ENCODE measurements at places on chromosomes 7 and 10.

DNA sequence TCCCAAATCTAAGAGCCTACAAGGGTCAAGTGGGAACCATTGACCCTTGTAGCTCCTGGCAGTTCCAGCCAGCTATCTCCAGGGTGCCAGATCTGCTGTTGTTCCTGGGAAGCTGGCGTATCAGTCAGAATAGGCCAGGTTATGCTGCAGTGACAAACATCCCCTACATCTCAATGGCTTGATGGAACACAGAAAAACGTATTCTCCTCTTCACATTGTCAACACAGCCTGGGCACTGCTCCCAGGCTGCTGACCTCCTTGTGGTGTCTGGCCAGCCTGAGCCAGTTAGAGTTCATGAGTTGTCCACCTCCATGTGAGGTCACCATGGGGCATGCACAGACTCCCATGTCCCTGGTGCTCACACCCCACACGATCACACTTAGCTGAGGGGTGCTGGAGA is 9.5 kb upstream of the TNRC18 start:
- no peak for DNase-seq

GRCh38 chr10:20990604-20991003 is 93.5 kb upstream of the NEBL start:
- no peak for DNase-seq

- no peak for DNase-seq
Measured at GRCh38 chr7:94060752-94061151, 56.6 kb upstream of the BET1 start.

GRCh38 chr10:5538446-5538845 is 13.7 kb downstream of the CALML3 start:
- no peak for DNase-seq

DNA sequence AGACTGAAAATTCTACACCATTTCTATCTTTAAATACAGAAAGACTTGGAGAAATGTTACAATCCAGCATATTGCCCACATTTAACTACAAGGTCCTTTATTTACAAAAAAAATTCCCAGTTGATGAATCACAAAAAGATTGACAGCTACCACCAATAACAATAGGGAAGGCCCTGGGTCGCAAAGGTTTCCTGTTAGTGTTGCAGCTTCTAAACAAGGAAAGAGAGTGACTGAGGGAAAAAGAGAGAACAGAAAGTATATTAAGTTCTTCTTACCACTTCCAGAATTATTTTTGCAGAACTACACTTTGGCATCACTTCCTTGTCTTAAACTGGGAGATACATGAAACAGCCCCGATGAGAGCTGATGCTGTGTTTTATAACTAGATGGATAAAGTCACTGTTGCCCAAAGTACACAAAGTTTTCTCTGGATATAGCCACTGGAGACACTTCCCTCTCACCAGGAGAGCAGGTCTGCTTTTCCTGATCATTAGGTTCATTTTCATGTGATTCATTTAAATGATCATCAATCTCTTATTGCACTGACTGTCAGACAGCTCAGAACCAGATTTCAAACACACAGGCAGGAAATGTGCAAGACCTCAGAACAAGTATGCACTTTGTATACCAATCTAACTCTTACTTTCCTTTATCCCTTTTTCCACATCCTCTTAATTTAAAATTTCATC is 57.0 kb downstream of the SHTN1 start:
- no peak for DNase-seq

- no peak for DNase-seq
Measured at GRCh38 chr10:12547301-12547771, 198.0 kb downstream of the CAMK1D start.

GRCh38 chr10:78972160-78972946 is 96.4 kb upstream of the ZMIZ1 start:
- DNase-seq = no peak

DNA sequence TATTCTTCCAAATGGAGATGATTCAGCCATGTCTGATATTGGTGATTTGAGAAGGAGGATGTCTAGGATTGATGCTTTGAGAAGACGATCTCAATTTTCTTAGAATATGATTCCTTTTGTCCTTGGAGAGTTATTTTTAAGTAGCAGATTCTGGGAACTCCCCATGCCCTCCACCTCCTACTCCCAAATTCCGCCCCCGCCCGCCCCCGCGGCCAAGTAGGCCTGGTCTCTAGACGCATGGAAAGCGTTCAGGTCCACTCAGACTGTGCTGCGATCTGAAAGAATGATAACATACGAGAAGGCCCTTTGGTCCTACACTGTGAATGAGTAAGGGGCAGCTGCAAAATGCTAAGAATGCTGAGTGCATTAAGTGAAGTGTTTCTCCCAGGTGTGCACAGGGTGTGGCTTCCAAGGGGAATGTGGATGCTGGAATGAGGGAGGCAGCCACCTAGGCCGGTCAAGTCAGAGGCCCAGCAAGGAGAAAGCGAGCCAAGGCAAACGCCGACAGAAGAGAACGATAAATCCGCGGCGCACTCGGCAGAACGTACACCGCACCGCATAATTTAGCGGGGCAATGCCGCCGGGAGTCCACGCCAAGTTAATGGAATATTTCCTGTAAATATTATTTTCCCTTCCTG is 142.3 kb downstream of the PRPF18 start:
- no peak for DNase-seq

- DNase-seq = no peak
Measured at GRCh38 chr7:155979566-155979965, 167.3 kb upstream of the SHH start.

- no peak for DNase-seq
Measured at GRCh38 chr10:15259136-15259535, 90.6 kb upstream of the NMT2 start.

DNA sequence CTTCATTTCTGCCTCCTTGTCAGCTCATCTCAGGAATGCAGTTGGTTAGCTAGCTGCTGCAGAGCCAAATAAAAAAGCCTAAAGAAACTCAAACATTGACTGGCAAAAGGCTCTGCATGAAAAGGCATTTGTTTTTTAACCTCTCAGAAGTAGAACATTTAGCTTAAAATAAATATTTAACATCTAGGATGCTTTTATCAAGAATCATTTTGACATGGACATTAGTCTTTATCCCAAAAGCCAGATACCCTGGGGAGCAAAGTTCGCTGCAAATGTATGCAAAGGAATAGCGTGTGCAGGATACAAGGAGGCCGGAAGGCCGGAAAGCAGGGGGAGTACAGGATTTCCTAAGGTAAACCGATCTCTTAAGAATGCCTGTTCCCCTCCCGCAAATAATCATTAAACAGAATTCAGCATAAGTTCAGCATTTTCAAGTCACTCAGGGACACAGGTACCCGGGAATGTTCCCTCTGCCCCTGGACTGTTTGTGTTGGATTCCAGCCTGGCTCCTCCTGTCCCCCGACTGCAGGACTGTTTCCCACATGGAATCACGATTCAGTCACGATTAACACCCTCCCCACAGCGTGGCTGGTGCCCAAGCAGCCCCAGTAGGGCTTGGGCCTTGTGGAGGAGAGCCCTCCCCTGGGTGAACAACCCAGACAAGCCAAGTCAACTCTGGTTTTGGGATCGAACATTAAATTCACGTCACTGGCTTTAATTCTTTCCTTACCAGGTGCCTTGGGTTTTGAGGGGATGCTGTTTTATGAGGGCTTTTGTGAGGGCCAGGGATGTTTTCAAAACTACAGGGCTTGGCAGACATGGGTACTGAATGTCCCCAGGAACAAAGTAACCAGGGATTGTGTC is 97.8 kb downstream of the HIPK2 start:
- no peak for DNase-seq

DNA sequence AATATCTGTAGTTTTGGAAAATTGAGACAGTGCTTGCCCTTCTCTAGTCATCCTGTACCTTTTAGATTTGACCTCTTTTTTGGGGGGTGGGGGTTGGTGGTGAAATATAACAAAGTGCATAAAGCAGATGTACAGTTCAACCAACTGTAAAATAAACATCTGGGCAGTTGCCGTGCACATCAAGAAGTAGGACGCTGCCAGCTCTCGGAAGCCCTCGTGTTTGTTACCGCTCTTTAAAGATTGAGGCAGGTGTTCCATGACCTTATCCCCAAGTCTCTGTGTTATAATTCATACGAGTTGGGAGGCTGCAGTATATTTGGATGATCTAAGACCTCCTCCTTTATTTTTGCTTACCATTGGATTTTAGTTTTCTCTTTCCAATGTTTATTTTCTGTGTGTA is 55.1 kb downstream of the SDK1 start:
- no peak for DNase-seq

DNA sequence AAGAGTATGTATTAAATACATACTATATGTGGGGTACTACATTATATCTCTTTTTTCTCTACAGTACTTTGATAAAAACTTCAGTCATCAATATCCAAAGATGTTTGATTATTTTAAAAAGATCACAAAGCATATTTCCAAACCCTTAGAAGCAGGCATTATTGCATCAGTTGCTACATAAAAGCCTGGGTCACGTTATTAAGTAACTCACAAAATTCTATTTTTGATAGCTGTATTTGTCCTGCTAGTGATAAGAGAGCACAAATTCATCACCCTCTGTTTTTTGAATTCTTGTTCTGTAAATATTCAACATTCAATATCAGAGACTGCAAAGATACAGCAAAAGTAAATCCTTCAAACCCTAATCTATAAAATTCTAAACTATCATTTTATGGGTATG is 30.0 kb downstream of the A1CF start:
- no peak for DNase-seq

DNA sequence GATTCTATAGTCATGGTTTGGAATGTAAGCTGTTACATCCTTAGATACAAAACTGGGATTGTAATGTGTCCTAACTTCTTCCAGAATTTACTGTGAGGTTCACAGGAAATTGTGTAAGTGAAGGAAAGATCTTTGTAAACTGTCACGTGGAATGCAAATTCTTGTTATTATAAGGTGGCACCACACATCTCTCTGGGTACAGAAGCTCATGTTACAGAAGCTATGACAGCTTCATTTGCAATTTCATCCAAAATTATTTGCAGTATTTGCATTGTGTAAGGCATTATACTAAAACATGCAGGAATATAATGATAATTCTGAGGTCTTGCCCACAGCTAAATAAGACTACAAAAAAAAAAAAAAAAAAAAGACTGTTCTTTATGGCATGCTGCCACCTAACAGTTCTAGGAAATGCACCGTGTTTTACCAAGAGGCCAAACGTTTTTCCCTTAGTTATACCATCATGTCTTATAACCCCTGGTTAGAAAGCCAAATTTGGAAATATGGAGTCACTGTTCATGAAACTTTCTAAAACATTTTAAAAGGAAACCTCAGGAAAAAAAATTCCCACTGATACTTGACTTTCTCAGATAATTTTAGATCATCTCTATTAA is 17.6 kb downstream of the MINDY3 start:
- no peak for DNase-seq

DNA sequence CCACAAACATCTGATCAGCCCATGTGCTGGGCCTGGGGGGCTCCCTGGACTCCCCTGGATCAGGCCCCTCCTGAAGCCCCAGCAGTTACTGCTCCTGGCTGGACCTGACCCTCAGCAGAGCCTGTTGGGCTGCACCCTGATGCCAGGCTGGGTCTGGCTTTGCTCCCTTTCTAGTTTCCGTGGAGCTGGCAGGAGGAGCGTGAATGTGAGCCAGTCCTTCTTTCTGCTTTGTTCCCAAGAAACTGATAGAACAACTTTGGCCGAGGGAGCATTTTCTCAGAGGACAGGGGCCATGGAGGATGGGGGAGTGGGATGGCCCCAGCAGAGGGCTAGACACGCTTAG is 128.2 kb downstream of the NEURL1 start:
- no peak for DNase-seq

GRCh38 chr10:33398796-33399195 is 64.3 kb upstream of the NRP1 start:
- DNase-seq = no peak

GRCh38 chr10:28849309-28849708 is 172.0 kb downstream of the BAMBI start:
- DNase-seq = no peak

- DNase-seq = no peak
Measured at GRCh38 chr7:4270941-4271715, 411.0 kb upstream of the FOXK1 start.

GRCh38 chr10:33114451-33114952 is 156.5 kb upstream of the ITGB1 start:
- DNase-seq = no peak

DNA sequence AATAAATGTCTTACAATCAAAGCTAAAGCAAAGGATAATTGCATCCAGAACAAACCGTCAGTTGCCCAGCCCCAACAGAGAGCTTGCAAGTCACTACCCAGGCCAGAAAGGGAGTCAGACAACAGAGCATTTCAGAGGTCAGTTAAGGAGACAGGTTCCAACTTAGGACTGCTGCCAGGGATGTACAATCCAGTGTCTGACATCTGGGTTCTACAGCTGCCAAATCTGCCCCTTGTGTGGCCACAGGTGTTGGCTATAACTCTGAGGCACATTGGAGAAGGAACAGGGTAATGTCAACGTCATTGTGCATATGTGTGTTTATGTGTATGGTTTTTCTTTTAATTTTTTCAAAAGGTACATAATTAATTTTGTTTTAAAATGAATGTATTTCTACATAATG is 85.2 kb upstream of the GLCCI1 start:
- no peak for DNase-seq

GRCh38 chr10:119355930-119356329 is 148.6 kb downstream of the GRK5 start:
- DNase-seq = no peak

DNA sequence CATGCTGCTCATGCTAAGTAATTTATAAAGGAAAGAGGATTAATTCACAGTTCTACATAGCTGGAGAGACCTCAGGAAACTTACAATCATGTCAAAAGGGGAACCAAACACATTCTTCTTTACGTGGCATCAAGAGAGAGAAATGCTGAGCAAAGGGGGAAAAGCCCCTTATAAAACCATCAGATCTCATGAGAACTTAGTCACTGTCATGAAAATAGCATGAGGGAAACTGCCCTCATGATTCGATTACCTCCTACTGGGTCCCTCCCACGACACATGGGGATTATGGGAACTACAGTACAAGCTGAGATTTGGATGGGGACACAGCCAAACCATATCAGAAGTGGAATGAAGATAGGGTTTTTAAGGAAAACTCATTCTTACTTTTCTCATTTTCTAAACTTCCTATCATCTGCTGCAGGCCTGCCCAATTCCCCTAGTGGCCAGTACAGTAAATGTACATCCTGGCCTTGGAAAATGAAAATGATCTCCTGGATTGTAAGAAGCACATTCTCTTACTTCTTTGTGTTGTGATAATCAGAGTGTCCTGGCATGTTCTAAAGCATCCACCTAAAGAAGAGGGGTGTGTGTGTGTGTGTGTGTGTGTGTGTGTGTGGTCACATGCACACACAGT is 421.5 kb downstream of the LRMDA start:
- DNase-seq = no peak

DNA sequence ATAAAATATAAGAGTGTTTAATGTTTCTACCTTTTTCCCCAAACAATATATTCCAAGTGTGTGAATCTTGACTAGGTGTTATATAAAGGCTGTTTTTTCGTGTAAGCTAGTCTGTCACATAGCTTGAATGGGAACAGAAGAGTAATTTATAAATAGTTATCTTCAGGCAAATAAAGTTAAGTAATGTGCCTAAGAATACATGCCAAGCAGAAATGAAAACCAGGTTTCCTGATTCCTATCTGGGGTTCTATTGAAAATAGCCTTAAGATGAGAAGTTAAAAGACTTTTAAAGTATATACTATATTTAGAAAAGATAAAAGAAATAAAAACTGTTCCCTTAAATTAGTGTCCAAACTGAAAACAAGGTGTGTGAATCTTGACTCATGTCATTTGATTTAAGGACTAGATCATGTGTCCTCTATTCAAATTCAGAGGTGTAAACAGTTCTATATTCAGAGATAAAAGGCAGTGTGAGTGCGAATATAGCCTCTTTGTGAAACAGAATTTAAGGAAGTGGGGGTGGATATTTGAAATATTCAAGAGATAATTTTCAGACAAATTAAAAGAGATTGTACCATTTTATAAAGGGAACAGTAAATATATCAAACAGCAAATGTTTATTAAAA is 247.5 kb downstream of the THSD7A start:
- no peak for DNase-seq

GRCh38 chr10:26715137-26715487 is 17.6 kb downstream of the PDSS1 start:
- no peak for DNase-seq

Measured in stimulated activated CD4-positive, alpha-beta T cell treated with anti-CD3 and anti-CD28 coated beads, Interleukin-2, amount 100 ng/mL, for 4 hours (primary cell).